Cerebellum (tissue), 4 donors: ENCODE measurements at places on chromosomes 11 and 22. TPM values are rescaled to one million over a fixed set of nuclear protein-coding genes. Genes with fewer than 3 reads are reported as not detected.

DNA sequence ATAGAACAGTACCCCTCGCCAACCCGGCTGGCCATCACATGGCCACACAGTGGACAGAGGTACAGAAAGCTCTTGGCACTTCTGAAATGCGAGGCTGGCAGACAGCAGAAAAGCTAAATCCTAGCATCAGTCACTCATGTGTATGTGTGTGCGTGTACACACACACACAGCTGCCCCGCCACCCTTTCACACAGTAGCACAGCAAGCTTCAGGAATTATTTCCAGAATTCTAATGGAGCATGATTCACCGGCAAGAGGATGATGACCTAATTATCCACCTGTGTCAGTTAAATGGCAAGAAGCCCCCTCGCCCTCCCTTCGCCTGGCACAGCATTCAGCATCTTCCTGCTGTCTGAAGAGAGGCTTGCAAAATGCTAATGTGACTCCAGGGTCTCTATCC, 336.0 kb downstream of the SHANK2 start:
- DNase-seq, result no peak

DNA sequence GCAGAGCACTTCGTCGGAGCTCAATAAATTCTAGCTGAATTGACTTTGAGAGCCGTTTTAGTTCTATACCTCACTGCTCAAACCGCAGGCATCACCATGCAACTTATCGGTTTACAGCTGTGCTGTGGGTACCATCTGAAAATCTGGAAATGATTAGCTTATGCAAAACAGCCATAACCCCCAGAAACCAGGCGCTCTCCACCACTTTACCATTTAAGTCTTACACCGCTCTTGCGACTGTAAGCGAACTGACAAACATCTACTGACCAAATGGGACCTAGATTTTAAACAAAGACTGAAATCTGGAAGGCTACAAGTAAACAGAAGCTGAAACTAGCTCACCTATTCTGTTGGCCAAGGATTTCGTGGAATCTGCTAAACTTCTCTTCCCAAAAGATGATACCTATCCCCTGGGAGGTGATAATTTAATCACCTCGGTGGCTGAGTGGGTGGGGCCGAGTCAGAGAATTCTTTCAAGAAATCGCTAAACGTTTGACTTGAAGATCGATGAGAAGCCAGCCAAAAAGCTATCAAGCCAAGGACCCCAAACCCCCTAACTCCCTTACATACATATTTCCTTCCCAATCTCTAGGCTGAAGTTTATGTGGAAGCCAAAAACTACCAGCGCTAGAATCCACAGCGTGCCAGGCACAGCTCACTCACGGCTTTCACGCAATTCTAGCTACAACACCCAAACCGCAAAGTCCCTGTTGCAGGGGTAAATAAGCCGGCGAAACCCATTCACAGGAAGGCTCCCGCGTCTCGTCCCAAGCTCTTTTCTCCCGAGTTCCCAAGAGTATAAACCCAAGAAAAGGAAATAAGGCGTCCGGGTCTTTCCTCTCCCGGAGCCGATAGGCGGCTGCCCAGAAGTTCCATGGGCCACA, 644 bp downstream of the SPTY2D1 start:
- DNase-seq, result no peak

- no peak for DNase-seq
Measured at GRCh38 chr11:119791047-119791446, 62.0 kb upstream of the NECTIN1 start.

Gene SLC25A18
- total RNA-seq, result 2.5 TPM
